Skeletal muscle tissue (tissue), 5 donors: ENCODE measurements at places on chromosomes 3 and 15. TPM values are rescaled to one million over a fixed set of nuclear protein-coding genes. Genes with fewer than 3 reads are reported as not detected.

The MME gene
- total RNA-seq: 12.5 TPM

The CATSPER2 gene
- 3.1 TPM for total RNA-seq

The CD276 gene
- 40.7 TPM for total RNA-seq

The VPS13C gene
- 73.6 TPM for total RNA-seq

The FAM227B gene
- 7.8 TPM for total RNA-seq

The DNAJA4 gene
- total RNA-seq: 22.4 TPM

The ATP13A5 gene
- not detected for total RNA-seq

The SCG3 gene
- under 0.01 TPM for total RNA-seq

The WDR48 gene
- total RNA-seq: 39.1 TPM

The POU1F1 gene
- not detected for total RNA-seq

The MYRIP gene
- total RNA-seq: 1.0 TPM

The GRAMD2A gene
- 2.1 TPM for total RNA-seq

The GASK1A gene
- 12.0 TPM for total RNA-seq

The BCL6 gene
- 7.8 TPM for total RNA-seq

The HOMER2 gene
- total RNA-seq: 11.0 TPM

The CCDC33 gene
- total RNA-seq: 0.52 TPM

The C3orf70 gene
- 4.2 TPM for total RNA-seq

The PLA2G4D gene
- not detected for total RNA-seq

The SAMD7 gene
- total RNA-seq: not detected

The CLDN18 gene
- total RNA-seq: under 0.01 TPM

The HIGD2B gene
- not detected for total RNA-seq

The PLIN1 gene
- 39.7 TPM for total RNA-seq

The FSD2 gene
- total RNA-seq: 26.6 TPM

The GOLGA8T gene
- not detected for total RNA-seq

The CHRD gene
- 14.1 TPM for total RNA-seq

The EIF4G1 gene
- total RNA-seq: 162 TPM

The CPN2 gene
- total RNA-seq: not detected

The RETNLB gene
- total RNA-seq: not detected

The GCSAM gene
- 0.52 TPM for total RNA-seq

The THRB gene
- total RNA-seq: 3.1 TPM

The MYZAP gene
- total RNA-seq: 2.6 TPM

The FAM174B gene
- total RNA-seq: 8.4 TPM
